ENCODE measurements at places on chromosomes 2 and 18. TPM values are rescaled to one million over a fixed set of nuclear protein-coding genes. Genes with fewer than 3 reads are reported as not detected.

DNA sequence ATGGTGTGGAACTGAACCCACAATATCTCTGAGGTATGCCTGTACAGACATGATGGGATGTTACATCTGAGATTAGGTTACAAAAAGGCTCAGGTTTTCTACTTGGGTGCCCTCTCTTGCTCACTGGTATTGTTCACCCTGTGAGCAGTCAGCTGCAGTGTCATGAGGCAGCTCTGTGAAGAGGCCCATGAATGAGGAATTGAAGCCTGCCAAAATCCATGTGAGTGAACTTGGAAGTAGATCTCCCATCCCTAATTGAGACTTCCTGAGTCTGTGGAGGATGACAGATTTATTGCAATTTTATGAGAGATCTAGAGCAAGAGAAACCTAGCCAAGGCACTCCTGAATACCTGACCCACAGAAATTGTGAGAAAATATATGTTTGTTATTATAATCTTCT, 404.9 kb upstream of the ZEB2 start:
- no peak for DNase-seq

TTL gene
- polyA plus RNA-seq, result 51.7 TPM

PTPRN gene
- polyA plus RNA-seq, result 1.0 TPM

GRCh38 chr2:96145036-96145847, at the start of gene DUSP2:
Gene DUSP2 (minus strand): TSS chr2:96145440. CDS start chr2:96145354, 86 bp downstream.
- DNase-seq, result peak; percentile 65

- no peak for DNase-seq
These were observed 24.4 kb upstream of the EIF2AK3 start for GRCh38 chr2:88651646-88652045.

- peak; percentile 42 for DNase-seq
These were observed 207.9 kb downstream of the ARL4C start for GRCh38 chr2:234288974-234289455.

SP9 gene
- polyA plus RNA-seq, result not detected

- DNase-seq, result no peak
These were observed 29.1 kb downstream of the TMEM131 start for GRCh38 chr2:97966545-97967215.

GRCh38 chr2:203631068-203631757, 75.2 kb upstream of the CD28 start:
- DNase-seq, result no peak

DNA sequence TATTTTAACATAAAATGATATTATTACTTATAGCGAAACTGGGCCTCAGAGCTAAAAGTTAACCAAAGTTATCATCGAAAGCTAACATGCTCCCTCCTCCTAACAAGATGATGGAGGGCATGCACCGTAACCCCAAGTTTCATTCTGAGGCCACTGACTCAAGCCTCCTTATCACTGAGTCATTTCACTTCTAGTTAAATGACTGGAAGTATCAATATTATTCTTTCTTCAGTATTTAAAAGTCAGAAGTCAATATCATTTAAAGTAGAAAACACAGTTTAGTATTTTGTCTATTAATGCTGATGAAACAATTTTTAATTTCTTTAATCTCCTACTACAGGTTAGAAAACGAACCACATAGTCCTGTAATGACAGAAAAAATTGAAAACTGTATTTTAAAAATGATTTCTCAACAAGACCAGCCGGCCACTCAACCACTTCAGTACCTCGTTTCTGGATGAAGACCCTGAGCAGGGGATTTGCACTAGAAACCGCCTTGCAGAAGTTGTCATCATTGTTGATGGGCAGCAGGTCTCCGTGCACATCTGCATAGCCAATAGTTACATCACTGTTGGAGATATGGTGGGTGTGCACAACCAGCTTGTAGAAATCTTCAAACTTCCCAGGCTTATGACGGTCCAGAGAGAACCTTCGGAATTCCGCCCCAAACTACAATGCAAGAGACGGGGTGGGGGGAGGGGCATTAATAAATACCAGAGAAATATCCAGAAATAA, 44.9 kb downstream of the PARD6G start:
- no peak for DNase-seq

LIMS4 gene
- polyA plus RNA-seq, result 2.3 TPM

PRR30 gene
- polyA plus RNA-seq, result not detected

DNA sequence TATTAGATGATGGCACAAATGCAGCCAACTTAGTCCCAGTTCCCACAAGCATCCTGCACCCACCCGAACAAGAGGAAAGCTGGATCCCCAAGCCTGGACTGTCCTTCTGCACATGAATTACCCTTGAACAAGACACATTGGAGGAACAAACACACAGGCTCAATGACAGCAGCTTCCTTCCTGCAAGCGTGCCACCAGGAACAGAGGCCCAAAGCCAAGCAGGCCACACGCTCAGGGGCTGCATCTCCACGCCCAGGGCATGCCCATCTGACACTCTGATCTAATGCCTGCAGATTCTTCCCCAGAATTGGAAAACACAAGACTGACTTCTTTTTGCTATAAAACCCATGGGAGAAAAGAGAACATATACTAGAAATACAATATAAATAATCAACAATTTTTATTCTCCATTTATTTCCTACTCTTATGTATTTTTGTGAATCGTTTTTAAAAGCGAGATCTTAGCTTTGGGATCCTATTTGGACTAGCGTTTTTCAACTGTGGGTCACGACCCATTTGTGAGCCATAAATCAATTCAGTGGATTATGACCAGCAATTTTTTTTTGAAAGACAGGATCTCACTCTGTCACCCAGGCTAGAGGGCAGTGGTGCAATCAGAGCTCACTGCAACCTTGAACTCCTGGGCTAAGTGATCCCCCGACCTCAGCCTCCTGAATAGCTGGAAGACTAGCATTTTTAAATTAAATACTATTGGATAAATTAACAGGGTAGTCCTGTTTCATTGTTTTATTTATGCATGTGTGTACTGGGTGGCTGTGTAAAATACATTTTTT, 34.4 kb downstream of the PSTPIP2 start:
- no peak for DNase-seq

CACNB4 gene
- 12.8 TPM for polyA plus RNA-seq

RTKN gene
- 61.5 TPM for polyA plus RNA-seq

DNA sequence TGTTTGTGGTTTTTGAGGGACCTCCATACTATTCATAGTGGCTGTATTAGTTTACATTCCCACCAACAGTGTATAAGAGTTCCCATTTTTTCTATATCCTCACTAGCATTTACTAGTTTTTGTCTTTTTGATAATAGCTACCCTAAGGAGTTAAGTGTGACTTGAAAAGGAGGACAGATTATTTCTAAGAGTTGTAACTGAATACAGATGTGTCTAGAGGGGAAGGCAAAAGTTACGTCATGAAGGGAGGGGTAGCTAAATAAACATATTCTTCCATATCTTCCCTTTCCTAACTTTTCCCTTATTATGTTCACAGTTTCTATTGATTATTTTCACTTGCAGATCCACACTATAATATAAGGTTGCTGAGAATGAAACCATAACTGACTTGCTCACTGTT, 1315.7 kb upstream of the ZEB2 start:
- no peak for DNase-seq

SERPINB2 gene
- polyA plus RNA-seq, result 0.14 TPM

DNA sequence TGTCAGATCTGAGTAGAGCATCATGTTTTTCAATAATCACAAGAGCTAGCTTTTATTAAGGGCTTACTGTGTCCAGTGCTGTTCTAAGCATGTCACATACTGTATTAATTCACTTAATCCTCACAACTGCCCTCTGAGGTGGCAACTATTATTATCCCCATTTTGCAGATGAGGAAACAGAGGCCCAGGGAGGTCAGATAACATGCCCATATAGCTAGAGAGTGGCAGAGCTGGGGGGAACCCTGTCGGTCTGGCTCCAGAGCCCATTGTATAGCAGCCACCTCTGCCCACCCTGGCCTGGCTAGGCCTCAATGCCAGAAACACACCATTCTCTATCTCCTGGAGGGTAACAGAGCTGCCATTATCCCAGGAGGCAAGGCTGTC, 113.2 kb downstream of the B3GNT2 start:
- no peak for DNase-seq

DNA sequence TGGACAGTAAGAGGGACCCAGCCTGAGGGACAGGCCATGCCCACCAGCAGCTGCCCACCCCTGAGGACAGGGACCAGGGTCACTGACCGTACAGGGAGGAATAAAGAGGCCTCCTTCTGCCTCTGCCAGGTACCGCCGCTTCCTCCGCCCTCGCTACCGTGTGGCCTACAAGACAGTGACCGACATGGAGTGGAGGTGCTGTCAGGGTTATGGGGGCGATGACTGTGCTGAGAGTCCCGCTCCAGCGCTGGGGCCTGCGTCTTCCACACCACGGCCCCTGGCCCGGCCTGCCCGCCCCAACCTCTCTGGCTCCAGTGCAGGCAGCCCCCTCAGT, 2.2 kb downstream of the EMILIN1 start:
- DNase-seq, result no peak

- no peak for DNase-seq
These were observed 352.7 kb upstream of the CDH2 start for GRCh38 chr18:28529644-28530043.

GRCh38 chr2:210007895-210008294, 5.5 kb downstream of the RPE start:
- no peak for DNase-seq

CABYR gene
- 5.3 TPM for polyA plus RNA-seq

All from right lung (tissue), 10 donors.